Gastroesophageal sphincter (tissue), 4 donors: ENCODE measurements at places on chromosomes 16 and 17.

- ATAC-seq = no peak
Observed at GRCh38 chr17:79849953-79850352, 10.7 kb upstream of the CBX4 start.

GRCh38 chr17:75338335-75338734, 49.1 kb upstream of the SLC25A19 start:
- ATAC-seq = no peak

DNA sequence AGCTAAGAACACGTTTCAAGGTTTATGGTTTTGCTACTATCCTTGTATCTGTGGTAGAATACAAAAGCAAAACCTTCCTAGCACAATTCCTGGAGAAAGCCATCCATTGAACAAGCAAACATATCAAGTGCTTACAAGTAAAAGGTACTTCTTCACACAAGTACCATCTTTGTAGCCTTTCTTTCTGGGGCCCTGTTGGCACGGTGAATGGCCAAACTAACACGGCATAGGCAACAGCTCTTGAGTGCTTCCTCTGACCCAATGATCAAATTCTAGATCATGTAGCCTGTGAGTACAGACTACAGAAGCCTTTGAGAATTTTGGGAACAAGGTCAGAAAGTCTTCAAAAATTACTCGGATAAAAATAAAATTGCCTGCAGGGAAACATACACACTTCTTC, 57.9 kb downstream of the ANKFY1 start:
- ATAC-seq = no peak

GRCh38 chr17:72137161-72137560, 16.3 kb downstream of the SOX9 start:
- no peak for ATAC-seq

DNA sequence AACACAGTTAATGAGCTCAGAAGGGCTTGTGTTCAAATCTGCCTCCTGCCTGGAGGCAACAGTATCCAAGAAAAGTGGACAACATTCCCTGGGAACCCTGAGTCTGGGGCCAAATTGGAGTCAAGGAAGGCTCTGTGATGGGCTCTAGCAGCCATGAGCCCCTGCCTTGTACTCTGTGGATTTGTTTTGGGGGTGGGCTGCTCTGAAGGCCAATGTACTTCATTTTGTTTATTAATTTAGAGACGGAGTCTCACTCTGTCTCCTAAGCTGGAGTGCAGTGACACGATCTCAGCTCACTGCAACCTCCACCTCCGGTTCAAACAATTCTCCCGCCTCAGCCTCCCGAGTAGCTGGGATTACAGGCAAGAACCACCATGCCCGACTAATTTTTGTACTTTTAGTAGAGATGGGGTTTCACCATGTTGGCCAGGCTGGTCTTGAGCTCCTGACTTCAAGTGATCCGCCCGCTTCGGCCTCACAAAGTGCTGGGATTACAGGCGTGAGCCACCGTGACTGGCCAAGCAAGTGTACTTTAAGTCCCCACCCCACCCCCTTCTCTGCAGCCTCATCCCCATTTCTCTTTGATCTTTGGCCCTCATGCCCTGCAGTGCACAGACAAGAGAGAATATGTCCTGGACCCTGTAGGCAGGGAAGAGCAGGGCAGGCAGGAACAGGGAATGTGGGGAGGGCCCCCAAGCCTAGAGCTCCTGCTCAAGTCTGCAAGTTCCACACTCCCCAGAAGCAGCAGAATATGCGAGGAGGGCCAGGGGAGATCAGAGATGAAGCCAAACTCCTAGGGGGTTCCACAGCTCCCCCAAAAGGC, 2.7 kb upstream of the GIP start:
- no peak for ATAC-seq

DNA sequence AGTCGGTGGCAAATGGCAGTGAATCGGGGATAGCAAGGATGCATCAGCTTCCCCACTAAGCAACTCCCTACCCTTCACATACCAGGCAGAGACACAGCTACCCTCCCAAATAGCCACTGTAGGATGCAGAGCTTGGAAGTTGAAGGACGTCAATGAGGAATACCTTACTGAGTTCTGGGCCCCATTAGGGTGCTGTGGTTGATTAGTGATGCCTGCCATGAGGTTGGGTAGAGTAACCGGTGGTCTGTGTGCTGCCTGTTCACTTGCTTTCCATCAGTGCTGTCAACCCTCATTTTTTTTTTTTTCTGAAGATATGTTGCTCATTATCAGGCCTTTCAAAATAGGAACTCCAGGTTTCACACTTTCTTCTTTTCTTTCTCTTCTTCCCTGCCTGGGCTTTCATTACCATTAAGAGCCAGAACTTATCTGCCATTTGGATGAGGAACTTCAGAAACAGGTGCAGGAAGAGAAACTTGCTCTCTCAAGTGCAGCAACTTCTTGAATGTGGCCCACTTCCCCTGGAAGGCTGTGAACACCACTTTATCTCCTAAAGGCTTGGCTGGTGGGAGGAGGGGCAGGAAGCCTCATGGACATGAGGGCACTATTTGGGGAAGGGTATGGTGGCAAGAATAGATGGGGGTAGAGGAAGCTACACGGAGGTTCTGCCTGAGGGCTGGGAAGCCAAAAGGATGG, 183.5 kb downstream of the NTN1 start:
- no peak for ATAC-seq

DNA sequence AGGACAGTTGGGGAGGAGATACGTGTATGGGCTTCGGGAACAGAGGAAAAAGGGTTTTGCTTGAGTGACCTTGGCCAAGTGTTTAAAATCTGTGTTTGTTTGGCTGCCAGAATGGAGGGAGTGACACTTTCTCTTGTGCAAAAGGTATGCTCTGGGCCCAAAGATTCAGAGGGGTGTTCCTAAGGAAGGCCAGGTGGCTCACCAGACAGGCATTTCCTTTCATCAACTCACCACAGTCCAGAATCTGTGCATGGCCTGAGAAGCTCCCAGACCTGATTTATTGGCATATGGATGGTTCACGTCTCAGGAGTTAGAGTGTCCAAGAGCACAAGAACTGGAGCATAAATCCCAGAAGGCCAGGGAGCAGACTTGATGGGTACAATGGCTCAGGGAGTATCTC, 53.4 kb upstream of the NLK start:
- ATAC-seq = no peak

DNA sequence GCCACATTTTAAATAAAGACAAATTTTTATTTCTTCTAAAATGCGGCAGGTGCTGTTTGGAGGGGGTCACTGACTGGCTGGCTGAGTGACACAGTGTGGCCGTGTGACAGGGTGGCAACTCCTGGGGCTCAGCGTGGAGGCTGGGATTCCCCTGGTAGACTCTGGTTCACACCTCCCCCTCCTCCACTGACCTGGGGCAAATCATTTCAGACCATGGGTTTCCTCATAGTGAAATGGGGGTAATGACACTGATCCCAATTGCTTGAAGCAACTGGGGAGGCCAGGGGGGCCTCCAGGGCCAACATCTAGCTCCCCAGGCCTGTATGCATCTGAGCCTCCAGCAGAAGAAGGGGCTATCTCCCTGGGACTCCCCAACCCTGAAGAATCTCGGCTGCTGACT, 6.6 kb downstream of the HSD11B2 start:
- no peak for ATAC-seq

DNA sequence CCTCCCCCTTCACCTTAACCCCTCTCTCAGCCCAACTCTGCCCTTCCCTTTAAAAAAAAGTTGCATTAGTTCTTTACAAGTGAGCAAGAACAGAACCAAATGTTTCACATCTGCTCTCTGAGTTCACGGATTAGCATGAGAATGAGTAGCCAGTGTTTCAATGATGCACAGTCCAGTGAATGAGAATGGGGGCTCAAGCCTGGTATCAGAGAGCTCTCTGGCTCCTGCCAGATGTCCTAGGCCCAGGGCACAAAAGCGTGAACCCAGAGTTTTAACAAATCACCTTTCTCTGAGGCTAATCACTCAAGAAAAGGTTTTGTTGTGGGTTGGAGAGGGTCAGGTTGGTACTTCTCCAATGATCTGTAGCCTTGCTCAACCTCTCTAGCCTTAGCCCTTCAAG, 41.5 kb upstream of the HS3ST3A1 start:
- no peak for ATAC-seq

- ATAC-seq = no peak
Observed at GRCh38 chr16:57727610-57728009, 8.0 kb upstream of the KATNB1 start.

DNA sequence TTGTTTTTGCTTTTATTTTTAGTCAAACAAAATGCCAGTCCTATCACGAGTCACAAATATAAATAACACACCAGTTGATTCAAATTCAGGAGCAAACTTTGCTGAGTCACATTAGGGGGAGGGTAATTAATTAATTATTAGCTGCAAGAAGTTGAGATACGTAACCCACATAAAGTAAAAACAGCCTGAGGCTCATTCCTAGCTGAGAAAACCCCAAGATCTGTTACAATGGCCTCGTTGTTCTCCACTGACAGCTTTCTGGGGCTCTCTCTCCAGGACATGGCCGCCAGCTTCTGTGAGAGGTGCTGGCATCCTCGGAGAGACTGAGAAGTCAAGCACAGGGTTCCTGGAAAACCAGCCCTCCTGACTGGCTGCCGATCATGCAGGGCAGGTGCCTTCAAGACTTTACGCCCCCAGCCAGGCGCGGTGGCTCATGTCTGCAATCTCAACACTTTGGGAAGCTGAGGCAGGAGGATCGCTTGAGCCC, 11.1 kb downstream of the RAB40B start:
- ATAC-seq = no peak

- ATAC-seq = no peak
Observed at GRCh38 chr17:21495281-21495680, 119.1 kb downstream of the KCNJ12 start.
